ENCODE measurements at places on chromosomes 4 and X. TPM values are rescaled to one million over a fixed set of nuclear protein-coding genes. Genes with fewer than 3 reads are reported as not detected.

Gene ADH1C
- total RNA-seq: 2.6 TPM

Gene TLR8
- total RNA-seq: 1.3 TPM

Gene CTAG1B
- not detected for total RNA-seq

Gene SAGE1
- total RNA-seq: not detected

Gene PLAC1
- not detected for total RNA-seq

Gene AREG
- 6.0 TPM for total RNA-seq

Gene TRIM75
- total RNA-seq: not detected

Gene PSAPL1
- total RNA-seq: not detected

Gene SPATA18
- total RNA-seq: 5.3 TPM

Gene COMMD8
- total RNA-seq: 16.7 TPM

Gene FAM184B
- total RNA-seq: not detected

- no peak for DNase-seq
Observed at GRCh38 chr4:109164011-109164410, 138.4 kb downstream of the COL25A1 start.

DNA sequence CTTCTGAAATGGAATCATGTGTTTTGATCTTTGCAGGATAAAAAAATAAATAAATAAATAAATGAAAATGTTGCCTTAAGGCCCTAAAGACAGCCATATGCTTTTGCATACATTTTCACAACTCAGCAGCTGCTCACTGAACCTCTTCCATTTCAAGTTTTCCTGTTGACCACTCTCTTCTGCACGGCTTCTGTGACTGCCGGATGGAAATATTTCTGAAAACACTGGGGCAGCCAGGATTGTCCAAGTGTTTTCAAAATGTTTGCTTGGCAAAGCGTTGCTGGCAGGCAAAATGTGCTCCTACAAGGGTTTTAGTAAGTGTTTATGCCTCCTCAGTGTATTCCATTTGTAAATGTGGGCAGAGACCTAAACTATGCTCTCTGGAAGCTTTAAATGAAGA, 208.1 kb upstream of the IL1RAPL1 start:
- no peak for DNase-seq

GRCh38 chr4:94036964-94037363, 170.7 kb upstream of the SMARCAD1 start:
- DNase-seq: no peak

DNA sequence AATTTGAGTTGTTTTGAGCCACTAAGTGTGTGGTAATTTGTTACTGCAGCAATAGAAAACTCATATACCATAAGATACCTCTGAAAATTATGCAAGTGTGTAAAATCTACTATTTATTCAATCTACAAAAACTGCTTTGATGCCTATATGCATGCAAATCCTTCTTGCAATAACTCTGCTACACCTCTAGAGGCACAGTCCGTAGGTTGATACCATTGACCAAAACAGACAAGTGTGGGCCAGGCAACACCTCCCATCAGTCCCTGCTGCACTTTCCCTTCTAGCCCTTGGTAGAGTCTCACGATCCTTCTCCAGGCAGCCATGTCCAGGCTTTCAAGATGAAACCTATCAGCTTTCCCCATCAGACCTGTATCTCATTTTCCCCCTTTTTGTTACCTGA, 48.8 kb upstream of the FAM9A start:
- no peak for DNase-seq

DNA sequence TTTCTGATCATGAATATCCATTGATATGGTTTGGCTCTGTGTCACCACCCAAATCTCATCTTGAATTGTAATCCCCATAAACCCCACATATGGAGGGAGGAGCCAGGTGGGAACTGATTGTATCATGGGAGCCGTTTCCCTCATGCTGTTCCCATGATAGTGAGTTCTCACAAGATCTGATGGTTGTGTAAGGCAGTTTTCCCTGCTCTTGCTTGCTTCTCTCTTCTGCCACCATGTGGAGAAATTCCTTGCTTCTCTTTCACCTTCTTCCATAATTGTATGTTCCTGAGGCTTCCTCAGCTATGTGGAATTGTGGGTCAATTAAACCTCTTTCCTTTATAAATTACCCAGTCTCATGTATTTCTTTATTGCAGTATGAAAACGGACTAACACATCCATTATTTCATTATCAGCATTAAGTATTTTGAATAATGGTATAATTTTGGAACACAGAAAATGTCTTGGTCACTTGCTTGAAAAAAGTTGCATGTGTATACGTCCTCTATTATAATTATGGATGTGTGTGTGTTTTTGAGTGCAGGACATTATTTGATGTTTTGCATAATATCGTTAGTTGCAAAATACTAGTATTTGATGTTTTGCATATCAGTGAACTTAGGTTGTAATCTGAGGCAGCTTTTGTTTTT, 334.6 kb downstream of the PCDH10 start:
- DNase-seq: no peak

DNA sequence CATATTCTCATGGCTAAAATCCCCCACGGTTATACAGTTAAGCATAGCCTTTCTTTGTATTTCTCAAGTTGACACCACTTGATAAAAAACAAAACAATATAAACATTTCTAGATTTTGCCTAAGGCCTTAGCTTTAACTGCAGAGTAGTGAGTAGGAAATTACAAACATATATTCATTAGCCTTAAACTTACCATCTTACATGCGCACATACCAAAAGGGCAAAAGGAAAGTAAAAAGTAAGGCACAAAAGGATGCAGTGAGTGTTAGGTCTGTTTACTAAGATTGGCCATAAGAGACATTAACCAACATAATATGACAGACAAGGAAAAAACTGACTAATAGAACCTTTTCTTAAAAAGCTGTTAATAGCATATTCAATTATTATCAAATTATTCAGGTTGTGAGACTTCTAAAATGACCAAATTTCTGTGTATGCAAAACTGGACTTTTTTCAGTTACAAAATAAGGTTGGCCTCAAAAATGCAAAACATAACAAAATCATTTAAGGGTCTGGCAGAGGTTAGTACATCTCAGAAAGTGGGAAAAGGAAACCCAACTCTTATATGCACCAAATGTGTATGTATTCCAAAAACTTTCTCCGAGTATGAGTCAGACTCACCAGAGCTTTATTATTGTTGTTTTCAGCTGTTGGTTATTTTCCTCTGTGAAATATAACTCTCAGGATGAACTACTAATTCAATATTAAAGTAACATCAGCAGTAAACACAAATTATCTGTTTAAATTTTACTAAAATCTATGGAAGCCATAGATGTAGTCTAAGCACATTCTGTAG, 39.9 kb downstream of the SEPSECS start:
- no peak for DNase-seq

- DNase-seq: peak; percentile 79
Observed at GRCh38 chr4:2062808-2063524, 3.8 kb downstream of the NAT8L start.

- DNase-seq: no peak
Observed at GRCh38 chrX:29726811-29727210, 488.6 kb upstream of the MAGEB2 start.

DNA sequence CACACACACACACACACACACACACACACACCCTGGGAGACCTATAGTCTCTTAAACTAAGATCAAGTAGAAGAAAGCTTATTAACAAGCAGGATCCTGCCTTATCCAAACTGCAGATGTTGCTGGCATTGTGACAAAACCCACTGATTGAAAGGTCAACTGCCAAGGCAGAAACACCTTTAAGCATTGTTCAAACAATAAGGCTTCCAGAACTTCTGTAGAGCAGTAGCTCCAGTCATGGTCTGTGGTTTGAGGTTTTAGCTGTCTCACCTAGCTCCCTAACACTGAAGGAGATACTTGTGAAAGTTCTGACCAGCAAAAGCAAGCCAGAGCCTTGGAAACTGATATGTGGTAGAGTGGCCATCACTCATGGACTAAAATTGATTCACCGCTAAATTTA, 59.8 kb downstream of the PTCHD1 start:
- no peak for DNase-seq

GRCh38 chrX:110409925-110410324, 51.3 kb downstream of the RTL9 start:
- no peak for DNase-seq

DNA sequence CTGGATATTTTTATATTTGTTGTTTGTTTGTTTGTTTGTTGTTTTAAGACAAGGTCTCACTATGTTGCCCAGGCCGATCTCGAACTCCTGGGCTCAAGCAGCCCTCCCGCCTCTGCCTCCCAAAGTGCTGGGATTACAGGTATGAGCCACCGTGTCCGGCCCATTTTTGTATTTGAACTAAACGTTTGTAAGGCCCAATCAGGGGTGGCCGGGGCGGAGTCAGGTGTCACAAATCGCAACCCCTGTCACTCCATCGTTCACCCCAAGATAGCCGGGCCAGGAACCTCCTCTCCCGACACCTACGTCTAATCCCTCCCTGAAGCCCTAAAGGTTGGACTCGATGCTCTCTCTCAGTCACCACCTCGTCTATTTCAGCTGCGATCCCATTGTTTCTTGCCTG, 722 bp upstream of the EFHC2 start:
- DNase-seq: peak; percentile 81

DNA sequence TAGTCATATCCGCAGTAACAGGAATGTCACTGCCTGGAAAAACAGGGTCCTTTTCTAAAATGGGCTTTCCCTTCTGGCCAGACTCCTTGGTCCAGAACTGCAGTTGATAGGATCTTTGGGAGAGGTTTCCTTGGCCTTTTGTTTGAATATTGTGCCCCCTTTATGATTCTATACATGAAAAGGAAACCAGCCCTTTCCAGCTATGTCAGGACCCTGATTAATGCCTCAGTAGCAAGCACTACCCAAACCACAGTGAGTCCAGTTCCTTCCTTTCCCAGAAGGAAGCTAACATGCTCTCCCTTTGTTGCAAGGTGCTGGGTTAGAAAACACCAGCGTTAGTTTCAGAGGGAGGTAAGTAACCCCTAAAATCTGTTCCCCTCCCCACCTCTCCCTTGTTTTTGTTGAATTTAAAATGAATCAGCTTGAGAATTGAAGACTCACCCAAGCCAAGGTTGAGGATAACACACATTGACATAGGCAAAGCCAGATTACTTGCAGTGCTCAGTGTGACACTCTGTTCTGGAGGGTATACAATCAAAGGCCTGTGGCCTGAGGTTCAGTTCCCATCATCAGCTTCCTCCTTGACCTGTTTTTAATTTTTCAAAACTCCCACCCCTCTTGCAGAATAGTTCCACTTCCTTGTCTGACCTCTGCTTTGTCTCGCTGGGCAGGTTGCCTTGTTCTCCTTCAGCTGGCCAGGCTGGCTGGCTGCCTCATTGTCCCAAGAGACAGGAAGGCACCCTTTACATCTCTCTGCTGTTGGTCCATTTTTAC, 87.6 kb upstream of the PLAC1 start:
- DNase-seq: no peak

GRCh38 chr4:4559596-4559995, 17.7 kb upstream of the STX18 start:
- DNase-seq: no peak

- no peak for DNase-seq
Observed at GRCh38 chr4:151175233-151175632, 75.8 kb downstream of the RPS3A start.

DNA sequence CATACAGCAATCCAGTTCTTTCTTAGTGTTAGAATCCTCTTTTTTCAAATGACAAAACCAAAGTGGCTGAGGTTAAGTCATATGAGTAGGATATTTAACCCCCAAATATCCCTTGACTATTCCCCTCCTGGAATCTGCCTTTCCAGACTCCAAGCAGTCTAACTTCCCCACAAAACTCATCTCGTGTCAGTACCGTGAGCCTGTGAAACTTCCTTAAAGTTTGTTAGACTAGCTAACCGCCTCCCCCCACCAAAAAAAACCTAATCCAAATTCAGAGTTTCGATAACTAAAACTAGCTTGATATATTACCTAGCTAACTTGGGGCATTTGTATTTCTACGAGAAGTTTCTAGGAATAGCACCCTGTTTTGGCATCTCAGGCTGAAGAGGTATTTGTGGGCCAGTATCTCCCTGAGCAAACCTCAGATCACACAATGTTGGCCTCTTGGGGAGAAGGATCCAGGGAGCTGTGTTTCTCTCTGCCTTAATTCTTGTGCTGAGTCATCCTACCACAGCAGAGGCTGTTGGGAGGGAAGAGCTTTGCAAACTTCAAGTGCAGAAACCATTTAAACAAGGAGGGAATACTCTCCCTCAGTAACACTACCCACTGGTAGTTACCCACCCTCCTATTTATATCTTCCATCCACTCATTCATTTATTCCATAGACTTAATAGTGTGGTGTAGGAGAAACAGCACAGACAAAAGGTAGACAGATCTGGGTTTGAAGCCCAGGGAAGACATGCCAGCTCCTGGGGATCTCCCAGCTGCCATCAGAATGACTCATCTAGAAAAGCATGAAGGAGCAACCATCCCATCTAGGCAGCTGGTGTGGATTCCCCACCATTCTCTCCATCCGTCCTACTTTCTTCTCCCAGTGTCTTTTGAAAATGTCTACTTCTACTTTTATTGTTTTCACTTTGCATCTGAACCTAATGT, 39.3 kb upstream of the TXK start:
- DNase-seq: no peak

DNA sequence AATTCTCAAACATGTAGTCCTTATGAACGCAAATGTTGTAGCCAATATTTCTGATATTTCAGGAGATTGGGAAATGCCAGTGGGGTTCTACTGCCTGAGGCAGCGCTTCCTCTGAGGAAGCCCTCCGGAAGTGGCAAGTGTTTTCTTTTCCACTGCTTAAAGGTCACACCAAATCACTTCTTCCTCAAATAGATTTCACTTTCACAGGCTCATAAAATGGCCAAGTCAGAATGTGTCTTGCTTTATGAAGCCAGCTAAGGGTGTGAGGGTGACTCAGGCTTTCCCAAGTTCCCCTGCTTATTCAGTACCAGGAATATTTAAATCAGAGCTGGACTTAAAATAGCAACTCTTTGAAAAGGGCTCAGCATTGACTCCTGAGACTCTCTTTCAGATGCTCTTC, 514.2 kb upstream of the DIPK2B start:
- DNase-seq: no peak

DNA sequence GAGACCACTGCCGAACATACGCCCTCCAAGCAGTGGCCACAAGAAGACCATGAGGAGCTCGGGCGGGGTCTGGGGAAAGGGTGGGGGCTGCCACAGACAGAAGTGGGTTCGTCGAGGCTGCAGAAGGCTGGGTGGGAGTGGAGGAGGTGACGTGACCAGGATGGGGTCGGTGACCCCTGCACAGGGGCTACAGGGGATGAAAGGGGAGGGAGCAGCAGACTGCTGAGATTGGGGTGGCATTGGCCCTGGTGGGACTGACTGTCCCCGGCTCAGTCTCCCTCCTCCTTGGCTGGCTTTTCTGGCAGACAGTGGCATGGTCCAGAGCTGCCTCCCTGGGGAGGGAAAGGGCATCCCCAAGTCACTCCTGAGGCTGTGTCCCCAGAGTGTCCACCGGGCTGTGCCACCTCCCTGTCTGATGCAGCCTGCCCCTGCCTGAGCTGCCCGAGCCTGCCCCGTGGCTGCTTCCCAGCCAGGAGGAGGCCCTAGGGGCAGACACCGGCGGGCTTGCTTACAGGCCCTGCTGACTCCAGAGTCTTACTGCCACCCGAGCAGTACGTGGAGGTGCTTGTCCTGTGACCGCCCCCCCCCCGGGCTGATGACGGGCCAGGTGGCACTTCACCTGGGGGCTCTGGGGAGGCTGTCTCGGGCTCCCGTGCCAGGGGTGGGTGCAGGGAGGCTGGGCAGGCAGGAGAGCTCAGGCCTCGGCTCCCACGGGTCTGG, 7.2 kb downstream of the SH3BP2 start:
- DNase-seq: peak; percentile 82
